Common myeloid progenitor, CD34-positive (primary cell): ENCODE measurements at places on chromosomes 3 and 15.

- no peak for DNase-seq
Observed at GRCh38 chr15:49154799-49155109, 645 bp downstream of the COPS2 start.

GRCh38 chr15:35914573-35914972 lies 368.6 kb upstream of the DPH6 start:
- DNase-seq: no peak

- DNase-seq: no peak
Observed at GRCh38 chr3:54062546-54062945, 59.8 kb upstream of the CACNA2D3 start.

DNA sequence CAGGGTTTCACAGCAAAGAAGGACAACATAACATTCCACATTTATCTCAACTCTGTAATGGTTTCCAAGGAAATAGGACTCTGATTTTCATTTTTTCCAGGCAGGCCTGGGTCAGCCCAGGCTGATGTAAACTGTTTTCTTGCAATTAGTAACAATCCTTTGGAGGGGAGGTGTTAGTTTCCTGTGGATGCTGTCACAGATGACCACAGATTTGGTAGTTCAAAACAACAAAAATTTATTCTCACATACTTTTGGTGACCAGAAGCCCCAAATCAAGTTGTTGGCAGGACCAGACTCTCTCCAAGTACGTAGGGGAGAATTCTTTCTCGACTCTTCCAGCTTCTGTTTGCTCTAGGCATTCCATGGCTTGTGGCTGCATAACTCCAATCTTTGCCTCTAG lies 88.0 kb downstream of the EDEM1 start:
- DNase-seq: no peak

GRCh38 chr3:45896956-45897355 lies 10.6 kb downstream of the CCR9 start:
- DNase-seq: no peak

DNA sequence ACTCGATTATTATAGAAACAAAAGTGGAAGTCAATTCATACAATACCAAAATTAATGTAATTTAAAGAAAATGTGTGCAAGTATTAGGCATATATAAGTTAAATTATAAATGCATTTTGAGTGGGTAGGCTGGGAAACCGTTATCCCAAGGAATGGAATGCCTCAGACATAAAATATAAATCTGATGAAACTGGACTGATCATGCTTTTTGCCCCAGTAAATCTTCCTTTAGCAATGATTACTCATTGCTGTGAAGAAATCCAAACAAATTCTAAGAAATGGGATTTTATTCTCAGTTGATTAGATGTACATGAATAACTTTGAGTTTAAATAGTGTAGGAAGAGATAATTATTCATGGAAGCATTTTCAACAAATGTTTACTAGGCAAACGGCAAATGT lies 185.5 kb upstream of the KCNMB2 start:
- DNase-seq: no peak

DNA sequence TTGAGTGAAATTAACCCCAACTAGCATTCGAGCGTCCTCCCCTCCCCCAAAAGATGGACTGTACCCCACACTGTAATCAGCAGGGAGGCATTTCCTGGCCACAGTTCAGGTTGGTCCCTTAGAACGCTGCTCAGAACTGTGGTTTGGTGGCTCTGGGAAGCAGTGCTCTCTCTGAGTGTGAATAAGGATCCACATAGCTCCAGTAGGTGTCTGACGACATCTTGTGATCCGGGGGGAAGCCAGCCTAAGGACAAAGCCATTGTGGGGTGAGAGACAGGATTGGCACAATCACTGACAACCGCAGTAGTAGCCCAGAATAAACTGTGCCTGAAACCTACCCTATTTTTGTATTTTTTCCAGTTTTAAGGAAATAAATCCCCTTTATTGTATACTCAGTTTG lies 125.3 kb downstream of the IGF1R start:
- no peak for DNase-seq

GRCh38 chr15:101558221-101558941 lies 68.9 kb upstream of the PCSK6 start:
- DNase-seq: no peak

- no peak for DNase-seq
Observed at GRCh38 chr15:29631076-29632070, 190.9 kb downstream of the TJP1 start.

DNA sequence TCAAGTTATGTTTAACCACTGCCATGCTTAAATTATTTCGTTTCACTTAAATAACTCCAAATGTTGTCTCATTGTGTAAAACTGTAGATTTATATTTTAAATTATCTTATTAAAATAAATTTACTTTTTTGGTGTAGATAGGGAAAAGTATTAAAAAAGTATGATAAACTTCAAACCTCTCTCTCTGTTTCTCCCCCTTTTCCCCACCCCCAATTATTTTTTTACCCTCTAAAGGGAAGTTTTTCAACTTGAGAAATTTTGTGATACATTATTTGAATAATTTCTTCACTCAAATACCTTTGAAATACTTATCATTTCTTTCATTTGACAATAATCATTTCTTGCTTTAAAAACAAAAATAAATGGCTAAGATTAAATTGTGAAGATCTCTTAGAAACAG lies 66.9 kb upstream of the EIF1B start:
- no peak for DNase-seq

GRCh38 chr3:150144191-150144708 lies 173.6 kb upstream of the PFN2 start:
- peak; percentile 35 for DNase-seq

DNA sequence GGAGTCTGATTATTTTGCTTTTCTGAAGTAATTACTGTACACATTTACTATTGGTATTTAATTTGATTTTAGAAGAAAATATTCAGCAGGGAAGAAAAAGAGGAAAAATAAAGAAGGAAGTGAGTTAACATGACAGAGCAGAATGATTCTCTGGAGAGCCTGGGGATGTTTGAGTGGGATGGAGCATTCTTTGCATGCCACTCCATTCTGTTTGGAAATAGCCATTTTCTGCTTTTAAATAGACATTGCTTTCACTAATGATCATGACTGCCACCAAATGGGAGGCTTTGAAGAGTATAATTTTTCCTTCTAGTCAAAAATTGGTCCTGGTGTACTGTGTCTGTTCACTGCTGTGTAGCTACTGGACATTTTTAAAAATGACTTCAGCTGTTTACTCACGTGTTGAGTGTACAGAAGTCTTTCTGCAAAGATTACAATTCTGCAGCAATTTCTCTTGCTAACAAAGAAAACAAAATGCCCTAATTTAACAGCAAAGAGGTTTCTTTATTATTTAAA lies 196.1 kb downstream of the RYR3 start:
- no peak for DNase-seq

GRCh38 chr3:118057086-118057485 lies 977.6 kb downstream of the IGSF11 start:
- no peak for DNase-seq

- DNase-seq: no peak
Observed at GRCh38 chr3:13207578-13207922, 134.3 kb upstream of the IQSEC1 start.

GRCh38 chr3:141093971-141094684 lies 43.0 kb downstream of the SPSB4 start:
- DNase-seq: no peak

DNA sequence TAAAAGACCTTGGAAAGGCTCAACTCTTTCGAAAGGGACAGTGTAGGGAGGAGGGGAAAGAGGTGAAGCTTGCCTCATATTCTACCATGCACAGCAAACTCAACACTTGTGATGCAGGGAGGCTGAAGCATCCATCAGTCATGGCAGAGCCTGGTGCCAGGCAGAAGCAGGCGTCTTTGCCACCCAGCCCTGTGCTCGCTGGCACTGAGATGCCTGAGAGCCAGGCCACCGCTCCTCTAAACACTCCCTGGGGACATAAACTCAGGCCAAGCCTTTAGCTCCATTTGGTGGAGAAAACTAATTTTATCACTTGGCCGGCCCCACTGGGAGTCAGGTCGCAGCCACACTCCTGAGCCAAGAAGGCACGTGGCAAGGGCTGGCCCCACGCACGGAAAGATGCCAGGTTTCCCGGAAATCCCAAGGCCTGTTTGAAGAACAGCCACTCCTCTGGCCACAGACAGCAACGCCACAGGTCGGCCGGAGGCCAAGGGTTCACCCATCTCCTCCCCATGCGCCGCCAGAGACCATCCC lies 30.7 kb downstream of the XXYLT1 start:
- DNase-seq: no peak

DNA sequence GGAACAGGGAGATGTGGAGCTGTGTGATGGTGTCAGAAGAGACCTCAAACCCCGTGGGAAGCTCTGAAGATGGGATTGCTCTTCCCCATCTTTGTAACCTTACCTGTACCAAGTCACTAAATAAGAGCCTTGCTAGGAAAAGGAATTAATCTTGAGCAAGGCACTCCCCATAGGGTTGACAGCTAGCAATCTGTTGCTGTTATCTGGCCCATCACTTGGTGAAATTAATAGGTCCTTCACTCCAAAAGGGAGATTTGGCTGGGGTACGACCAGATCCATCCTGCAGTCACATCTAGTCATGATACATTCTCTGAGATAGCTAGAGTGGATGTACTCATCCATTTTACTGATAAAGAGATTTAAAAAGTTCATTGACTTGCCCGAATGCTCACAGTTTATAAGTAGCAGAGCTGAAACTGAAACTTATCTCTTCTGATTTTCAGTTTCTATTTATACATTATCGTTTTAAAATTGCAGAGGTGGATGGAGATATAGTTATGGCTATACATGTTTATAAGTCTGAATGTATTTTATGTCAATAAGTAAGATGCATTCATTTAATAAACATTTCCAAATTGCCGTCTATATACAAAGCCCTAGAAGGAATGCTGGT lies 299.1 kb upstream of the MCTP2 start:
- no peak for DNase-seq

DNA sequence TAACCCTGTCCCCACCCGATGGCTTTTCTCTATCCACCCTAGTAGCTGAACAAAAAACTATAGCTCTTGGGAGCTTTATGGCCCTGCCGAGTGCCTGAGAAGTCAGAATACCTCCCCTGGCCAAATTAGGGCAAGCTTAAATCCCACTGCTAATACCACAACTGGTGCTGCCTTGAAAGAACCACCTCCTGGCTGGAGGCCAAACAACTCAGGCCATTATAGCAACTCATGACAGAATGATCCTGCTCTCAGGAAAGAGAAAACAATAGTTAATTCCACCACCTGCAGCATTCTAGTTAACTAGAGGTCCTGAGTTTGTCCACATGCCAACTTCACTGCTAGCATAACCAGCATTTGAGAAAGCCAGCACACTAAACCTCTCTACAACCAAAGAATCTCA lies 123.2 kb downstream of the RTP4 start:
- DNase-seq: no peak

DNA sequence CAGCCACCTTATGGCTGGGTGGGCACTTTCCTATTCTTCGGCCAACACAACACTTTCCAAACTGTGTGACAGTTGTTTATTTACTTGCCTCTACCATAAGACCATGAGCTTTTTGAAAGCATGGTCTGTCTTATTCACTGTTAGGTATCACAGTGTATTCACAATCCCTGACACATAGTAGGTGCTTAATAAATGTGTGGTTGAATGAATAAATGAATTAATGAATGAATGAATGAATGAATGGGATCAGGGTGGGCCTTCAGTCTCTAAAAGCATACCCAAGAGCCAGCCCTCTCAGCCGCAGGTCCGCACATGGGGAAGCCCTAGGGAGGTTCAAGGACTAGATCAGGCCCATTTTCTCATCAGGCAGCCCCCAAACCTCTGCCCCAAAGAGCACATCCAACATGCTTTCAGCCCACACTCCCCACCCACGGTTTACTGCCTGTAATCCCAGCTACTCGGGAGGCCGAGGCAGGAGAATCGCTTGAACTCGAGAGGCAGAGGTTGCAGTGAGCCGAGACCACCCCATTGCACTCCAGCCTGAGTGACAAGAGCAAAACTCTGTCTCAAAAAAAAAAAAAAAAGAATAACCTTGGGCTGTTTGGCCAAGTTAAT lies 95.9 kb downstream of the LIPC start:
- DNase-seq: no peak

DNA sequence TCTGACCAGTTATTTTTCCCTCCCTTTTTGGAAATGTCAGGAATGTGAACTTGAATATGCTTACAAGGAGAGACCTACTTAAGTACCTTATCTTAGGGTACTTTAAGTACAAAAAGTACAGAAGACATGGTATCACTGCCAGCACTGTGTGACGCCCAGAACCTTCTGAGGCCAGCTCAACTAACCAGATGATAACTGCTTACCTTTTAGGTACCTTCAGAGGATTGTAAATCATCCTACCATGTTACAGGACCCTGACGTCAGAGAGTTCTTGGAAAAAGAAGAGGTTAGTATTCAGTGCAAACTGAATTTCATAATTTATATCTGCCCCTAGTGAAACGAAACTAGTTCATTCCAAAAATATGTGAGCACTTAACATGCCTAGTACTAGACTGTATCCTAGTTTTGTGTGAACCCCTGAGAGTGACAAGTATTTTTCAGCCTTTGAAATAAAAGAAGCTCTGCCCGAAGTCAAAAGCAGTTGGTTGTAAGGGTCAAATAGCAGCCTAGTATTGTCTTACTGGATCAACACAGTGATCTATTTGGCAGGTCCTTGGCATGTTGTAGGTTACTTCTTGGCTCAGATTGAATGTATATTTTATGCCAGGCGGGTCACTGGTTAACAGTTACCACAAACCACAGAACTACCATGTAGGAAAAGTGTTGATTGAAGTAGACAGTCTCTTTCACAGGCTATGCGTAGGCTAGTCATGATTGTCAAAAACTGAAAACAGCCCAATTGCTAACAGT lies 23.8 kb upstream of the SNX22 start:
- no peak for DNase-seq

GRCh38 chr3:13932578-13933295 lies 52.9 kb upstream of the WNT7A start:
- DNase-seq: peak; percentile 15

DNA sequence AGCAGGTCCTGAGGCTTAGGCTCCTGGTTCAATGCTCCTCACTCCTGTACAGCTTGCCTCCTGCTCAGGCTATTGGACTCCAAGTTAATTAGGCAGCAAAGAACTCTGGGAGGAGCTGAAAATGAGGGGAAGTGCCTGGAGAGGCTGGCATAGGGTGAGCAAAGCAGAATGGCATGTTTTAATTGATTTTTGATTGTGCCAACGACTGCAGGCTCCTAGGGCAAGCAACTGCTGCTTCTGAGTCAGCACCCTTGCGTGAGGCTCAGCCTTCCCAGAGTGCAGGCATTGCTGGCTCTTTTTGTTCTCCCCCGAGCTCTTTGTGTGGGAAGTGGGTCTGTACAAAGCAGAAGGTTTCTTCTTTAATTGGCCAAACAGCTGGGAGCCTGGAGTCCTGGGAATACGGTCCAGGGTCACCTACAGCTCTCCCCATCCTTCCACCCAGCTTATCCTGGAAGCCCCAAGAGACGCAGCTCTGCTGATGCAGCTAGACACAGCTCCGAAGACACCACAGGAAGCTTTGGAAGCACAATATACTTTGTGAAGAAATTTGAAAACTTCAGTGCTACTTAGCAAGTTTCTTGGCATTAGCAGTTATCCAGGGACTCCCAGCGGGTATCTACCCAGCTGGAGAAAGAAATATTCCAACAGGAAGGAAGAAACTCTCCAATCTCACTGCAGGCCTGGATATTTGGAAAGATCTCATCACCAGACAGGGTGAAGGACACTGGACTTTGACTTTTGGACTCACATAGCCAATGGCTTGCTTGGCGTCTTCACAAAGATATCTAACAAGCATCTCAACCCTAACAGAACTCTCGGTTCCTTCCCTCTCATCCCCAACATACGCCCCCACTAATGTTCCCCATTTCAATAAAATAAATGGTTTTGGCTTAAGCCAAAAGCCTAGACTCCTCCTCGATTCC lies 76.8 kb downstream of the BDH1 start:
- DNase-seq: no peak
